Sciatic nerve (tissue), 2 donors: ENCODE measurements at places on chromosomes 11 and 22.
A peak's percentile ranks its signal among the peaks of the same experiment; 100 is the strongest.

DNA sequence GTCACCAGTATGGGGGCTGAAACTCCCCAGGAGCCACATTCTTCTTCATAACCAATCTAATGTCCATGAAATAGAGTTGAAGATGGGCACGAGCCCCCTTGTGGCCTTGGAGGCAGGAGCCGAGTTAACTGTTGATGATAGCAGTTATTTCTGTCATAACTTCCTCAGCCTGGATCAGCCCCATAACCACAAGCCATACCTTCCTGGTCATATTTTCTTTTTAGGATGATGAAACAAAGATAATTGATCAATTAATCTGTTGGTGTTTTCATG, 65.0 kb upstream of the TTC12 start:
- no peak for DNase-seq

DNA sequence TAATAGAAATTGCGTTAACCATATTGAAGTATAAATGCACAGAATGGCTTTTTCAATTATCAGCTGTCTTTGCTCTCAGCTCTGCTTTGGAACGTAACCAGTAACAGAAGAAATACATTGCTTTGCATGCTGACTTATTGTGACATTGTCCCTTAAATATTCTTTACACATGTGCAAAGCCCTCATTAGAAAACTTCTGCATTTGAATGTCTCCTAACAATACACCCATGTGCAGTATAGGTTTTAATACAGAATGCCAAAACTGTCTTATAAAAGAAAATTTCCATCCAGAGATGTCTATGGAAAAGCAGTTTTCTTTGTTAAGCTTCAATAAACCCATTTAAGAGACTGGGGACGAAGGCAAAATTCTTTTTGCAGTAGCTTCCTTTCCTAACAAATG, 560.3 kb upstream of the CHORDC1 start:
- no peak for DNase-seq

GRCh38 chr11:24575392-24575791, 78.5 kb downstream of the LUZP2 start:
- DNase-seq, result no peak

DNA sequence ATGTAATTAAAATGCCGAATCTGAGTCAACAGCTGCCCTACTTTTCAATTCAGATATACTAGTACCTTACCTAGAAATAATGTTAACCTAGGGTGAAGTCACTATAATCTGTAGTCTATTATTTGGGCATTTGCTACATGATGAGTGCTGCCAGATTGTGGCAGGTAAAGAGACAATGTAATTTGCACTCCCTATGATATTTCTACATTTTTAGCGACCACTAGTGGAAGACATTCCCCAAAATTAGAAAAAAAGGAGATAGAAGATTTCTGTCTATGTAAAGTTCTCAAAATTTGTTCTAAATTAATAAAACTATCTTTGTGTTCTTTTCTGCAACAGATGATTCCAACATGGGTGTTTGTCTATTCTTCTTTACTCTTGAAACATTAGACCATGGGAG, 14.1 kb downstream of the MS4A1 start:
- no peak for DNase-seq

GRCh38 chr11:504053-504993, 2.7 kb downstream of the RNH1 start:
- DNase-seq, result peak; percentile 76

DNA sequence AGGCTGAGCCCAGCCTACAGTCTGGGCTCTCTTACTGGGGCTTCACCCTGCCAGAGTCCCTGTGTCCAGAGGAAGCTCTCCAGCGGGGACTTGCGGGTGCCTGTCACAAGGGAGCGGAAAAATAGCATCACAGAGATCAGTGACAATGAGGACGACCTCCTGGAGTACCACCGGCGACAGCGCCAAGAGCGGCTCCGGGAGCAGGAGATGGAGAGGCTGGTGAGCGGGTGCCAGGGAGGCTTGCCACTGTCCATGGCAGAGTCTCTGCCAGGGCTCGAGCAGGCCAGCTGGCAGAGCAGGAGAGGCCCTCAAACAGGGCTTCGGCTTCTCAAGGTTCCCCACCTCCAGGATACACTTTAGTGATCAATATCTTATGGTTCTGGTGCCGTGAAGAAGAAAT, 21.0 kb downstream of the PHLDB1 start:
- no peak for DNase-seq

- DNase-seq, result no peak
Observed at GRCh38 chr11:80838153-80838552, 1397.3 kb upstream of the TENM4 start.

DNA sequence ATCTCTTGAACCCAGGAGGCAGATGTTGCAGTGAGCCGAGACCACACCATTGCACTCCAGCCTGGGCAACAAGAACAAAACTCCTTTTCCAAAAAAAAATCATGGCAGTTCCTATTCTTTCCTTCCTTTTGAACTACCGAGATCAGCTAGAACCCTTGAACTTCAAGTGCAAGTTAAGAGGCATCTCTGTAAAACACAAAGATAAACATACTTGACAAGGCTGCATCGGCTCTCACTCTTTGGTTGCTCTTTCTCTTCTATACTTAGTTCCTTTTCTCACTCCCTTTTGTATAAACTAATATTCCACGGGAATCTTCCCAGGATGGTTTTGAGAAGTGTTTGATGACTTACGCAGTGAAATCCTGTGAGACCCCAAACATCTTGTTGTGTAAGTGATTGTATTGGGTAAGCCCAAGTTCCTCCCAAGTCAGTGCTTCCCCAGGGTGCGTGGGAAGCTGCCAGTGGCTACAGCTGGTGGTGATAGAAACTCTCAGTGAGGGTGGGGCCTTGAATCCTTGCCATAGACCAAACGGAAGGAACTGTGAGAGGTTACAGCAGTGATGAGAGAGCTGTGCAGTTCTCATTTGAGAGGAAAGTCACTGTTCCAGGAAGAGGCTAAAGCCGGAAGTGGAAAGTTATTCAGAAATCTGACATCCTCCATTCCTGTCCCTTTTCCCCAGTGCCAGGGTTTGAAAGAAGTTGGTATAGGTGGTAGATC, 24.1 kb upstream of the CDC42EP2 start:
- DNase-seq, result peak; percentile 95

DNA sequence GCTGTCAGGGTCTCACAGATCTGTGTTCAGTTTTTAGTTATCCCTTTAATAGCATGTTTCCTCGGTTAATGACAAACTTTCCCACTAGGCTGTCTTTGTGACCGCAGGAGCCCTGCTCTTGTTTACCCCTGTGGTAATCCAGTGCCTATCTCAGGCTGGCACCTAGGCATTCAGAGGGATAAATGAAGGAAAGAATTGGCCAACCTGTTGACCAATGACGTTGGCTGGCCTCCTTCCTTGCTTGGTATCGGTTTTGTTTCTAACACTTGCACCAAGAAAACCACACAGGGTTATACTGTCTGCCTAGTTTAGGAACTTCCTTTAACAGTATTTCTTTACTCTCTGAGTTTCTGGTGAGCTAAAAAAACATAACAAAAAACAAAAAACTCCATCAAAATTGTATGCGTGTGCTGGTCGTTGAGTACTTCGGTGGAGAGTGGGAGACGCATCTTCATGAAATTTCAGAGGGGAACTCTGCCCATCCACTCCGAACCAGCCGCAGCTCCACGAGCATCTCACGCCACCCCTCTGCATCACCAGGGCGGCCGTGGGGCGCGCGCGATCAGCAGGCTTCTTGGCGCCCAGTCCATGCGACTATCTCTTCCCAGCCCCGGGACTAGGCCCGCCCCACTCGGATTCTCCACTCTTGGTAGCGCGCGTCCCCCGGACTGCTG, 563 bp upstream of the ENDOD1 start:
- DNase-seq, result no peak

DNA sequence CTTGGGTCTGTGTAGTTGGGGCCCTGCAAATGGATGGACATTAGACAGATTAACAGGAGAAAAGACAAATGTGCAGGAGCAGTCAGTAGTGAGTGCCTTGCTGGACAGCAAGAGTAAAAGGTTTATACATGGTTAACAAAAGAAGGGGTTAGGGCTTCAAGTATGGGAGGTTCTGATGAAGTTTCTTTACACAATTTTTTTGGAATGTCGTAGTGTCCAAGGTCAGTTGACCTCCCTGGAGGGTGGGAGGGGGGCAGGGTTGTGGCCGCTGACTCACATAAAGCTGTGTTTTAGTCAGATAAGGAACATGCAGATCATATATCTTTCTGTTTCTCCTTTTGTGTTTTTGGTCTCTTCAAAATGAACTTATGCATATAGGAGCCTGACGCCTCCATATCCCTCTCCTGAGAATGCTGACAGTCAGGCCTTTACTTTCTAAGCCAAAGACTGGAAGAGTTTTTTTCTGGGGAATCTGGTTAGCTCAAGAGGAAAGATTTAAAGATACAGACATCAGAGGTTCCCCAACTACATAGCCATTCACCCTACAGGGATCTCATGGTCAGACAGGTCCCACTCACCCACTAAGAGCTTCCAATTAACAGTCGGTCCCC, 134.3 kb downstream of the NECTIN1 start:
- no peak for DNase-seq

- no peak for DNase-seq
Observed at GRCh38 chr11:77386178-77386577, 84.7 kb upstream of the GDPD4 start.

DNA sequence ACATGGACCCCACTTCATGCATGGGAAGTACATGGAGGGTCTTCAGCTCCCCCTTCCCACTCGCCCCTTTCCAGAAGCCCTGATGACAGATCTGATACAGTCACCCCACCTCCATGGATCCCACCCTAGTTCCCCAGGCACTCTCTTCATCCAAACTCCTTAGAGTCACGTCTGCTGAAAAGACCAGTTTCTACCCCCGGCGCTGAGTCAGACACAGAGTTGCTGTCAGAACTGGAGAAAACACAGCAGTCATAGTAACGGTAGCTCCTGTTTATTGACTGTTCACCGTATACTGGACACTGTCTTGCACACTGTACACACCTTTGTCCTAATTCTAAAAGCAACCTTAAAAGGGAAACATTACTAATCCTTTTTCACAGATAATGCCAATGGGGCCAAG, 29.1 kb downstream of the DRD2 start:
- no peak for DNase-seq

DNA sequence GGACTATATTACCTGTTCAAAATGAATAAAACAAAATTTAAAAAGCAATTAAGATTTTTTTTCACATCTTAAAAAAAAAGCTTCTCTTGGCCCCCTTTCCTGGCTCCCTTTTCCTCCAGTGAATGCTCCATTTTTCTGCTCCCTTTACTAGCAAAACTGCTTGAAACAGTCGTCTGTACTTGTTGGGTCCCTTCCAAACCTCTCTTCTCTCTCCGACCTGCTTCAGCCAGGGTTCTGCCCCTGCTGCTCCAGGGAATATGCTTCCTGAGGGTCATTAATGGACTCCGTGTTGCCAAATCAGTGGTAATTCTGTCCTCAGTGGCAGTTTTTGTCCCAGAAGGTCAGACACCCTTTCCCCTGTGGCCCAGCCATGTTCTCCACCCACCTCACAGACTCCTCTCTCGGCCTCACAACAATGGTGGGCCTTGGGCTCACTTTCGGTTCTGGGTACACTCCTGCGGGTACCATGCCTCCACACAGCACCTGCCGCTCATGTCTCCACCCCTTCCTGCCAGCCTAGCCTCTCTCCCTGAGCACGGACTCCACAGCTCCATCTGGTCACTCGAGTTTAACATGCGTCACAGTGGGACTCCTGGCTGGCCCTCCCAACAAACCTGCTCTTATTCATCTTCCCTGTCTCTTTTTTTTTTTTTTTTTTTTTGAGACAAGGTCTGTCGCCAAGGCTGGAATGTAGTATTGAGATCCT, 7.8 kb upstream of the POLR3H start:
- no peak for DNase-seq

DNA sequence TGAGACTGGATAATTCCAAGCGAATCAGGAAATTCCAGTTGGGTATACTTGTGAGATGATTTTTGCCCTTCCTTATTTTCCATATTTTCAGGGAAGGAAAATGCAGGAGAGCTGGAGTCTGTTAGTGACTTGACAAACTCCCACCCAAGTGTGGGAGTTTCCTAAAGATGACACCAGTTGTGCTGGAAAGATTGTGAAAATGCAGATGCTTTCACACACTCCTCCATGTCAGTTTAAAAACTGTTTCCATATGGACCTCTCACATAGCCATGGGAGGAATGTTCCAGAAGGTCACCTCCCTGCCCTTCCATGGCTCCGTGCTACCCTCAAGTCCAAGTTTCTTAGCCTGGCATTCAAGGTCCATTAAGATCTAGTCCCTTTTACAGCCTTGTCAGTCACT, 350.7 kb upstream of the NARS2 start:
- no peak for DNase-seq

DNA sequence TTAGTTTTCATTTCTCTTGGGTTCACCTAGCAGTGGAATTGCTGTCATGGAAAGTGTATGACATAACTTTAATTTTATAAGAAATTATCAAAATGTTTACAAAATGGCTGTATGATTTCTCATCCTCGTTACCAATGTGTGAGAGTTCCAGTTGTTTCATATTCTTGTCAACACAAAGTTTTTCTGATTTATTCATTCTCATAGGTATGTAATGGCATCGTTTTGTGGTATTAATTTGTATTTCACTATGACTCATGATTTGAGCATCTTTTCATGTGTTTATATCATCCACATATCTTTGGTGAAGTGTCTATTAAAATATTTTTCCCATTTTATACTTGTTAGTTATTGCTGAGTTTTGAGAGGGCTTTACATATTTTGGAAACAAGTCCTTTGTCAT, 5.5 kb downstream of the FAM111B start:
- no peak for DNase-seq

- no peak for DNase-seq
Observed at GRCh38 chr11:125623064-125623463, 1.9 kb upstream of the CHEK1 start.
